ENCODE measurements at places on chromosomes 12 and 14. TPM values are rescaled to one million over a fixed set of nuclear protein-coding genes. Genes with fewer than 3 reads are reported as not detected.

The FAM234B gene
- total RNA-seq: 8.0 TPM

The TTC7B gene
- total RNA-seq: 3.3 TPM

The IRAK3 gene
- total RNA-seq: 1.5 TPM

The MAGOHB gene
- 8.5 TPM for total RNA-seq

The OR6C2 gene
- not detected for total RNA-seq

The KRT71 gene
- not detected for total RNA-seq

The TMTC2 gene
- total RNA-seq: 27.0 TPM

The ZNF26 gene
- 6.1 TPM for total RNA-seq

The PTGR2 gene
- total RNA-seq: 10.7 TPM

The FOXN4 gene
- not detected for total RNA-seq

The CAPZA3 gene
- total RNA-seq: not detected

The CCDC184 gene
- 1.2 TPM for total RNA-seq

The CLEC1B gene
- total RNA-seq: not detected

All from esophagus squamous epithelium (tissue), 5 donors.